ENCODE measurements at places on chromosomes 2 and 18.

DNA sequence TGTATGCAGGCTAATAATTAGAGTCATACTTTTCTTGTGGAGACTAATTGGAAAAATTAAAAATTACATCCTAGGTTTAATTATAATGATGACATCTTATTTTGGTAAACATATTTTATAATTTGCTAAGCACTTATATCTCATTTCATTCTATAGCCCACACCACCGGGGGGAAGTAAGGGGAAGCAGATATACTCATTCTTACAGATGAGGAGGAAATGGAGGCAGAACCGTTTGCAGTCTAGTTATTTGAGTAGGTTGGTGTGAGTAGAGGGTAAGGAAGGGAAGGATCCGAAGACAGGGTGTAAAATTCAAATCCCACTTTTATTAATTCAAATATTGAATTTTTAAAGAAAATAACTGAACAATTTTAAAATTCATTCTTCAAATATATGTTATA, 3.7 kb downstream of the ITGAV start:
- H3K4me1 ChIP-seq: peaks cover 18% of the 10 kb centered on the region
- no peaks in the 10 kb centered on the region for H3K36me3 ChIP-seq
- H3K27me3 ChIP-seq: no peaks in the 10 kb centered on the region
- H3K27ac ChIP-seq: no peak overlapping the region
- H3K4me3 ChIP-seq: no peak overlapping the region

DNA sequence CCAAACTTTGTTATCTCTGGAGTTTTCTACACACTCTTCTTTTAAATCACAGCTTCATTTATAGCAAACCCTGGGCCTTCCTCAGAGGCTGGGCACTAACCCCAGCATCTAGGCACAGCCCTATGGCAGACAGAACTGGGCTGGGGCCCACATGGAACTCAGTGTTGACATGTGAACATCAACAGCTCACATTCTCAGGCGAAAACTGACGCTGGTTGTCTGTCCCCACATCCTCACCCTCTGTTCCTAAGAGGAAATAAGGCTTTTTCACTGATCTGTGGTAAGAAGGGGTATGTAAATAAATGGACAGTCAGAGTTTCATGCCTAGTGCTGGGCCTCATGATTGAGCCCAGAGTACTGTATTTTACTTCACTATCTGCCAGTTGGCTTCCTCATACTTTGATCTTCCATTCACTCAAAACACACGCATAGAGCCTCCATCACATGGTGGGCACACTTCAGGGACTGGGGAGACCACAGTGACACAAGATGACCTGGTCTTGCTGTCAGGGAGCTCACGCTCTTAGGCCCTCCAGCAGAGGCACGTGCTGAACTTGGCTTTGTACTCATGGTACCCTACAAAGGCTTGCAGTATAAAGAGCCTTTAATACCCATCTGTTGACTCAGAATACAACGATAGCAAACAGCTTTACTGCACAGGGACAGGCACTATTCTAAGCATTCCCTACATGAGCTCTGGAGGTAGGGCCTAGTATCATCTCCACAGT, 43.0 kb downstream of the EFEMP1 start:
- no peak overlapping the region for H3K27ac ChIP-seq
- no peaks in the 10 kb centered on the region for H3K27me3 ChIP-seq
- no peak for DNase-seq

DNA sequence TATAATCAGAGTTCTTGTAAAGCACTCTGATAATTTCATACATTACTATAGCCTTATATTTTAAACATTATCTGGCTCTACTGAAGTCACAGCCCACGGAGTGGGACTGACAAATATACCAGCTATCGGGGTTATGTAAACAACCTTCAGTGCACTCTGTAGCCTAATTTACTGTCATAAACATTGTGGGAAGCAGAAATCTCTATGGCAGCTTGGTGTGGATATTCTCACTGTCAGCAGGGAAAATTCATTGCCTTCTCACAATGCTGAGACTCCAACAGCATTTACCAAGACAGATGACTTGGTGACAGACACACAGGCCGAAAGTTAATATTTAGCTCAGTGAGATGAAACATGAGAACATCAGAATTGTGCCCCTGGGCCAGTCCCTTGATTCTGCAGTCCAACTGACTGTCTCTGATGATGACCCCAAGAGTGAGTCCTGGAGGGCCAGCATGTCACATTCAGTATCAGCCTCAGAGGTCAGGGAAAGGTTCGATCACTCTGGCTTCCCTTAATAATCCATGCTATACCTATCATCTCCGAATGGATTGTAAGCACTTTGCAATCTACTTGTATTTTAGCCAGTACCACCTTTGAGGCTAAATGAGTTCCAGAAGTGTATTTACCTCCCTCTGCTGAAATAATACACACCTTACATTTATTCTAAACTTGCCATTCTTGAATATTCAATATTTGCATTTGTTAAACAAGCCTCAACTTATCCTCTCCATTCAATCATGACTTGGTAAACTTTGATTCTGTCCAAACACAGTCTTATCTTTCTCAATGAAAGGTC, 146.2 kb upstream of the OSR1 start:
- DNase-seq: no peak
- peaks cover 12% of the 10 kb centered on the region for H3K4me1 ChIP-seq
- H3K4me3 ChIP-seq: no peak overlapping the region

- H3K27me3 ChIP-seq: no peaks in the 10 kb centered on the region
- DNase-seq: no peak
- H3K4me3 ChIP-seq: no peak overlapping the region
- no peaks in the 10 kb centered on the region for H3K36me3 ChIP-seq
- no peak overlapping the region for H3K27ac ChIP-seq
Measured at GRCh38 chr2:236083934-236084333, 84.3 kb downstream of the GBX2 start.

DNA sequence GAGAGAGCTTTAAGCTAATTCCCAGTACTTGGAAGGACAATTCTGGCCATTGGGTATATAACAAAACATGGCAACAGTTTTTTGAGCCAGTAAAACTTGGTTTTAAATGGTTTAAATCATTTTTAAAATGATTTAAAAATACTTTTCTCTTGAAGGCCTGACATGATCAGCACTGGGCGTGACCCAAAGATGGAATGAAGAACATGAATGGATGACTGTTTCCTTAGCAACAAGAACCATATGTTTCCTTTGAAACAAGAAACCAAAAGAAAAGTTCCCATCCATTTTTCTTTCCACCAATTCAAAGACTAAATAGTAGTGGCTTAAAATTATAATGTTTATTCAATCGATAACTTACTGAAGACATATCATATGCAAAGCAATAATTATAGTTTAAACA, 348.3 kb upstream of the FIGN start:
- no peaks in the 10 kb centered on the region for H3K27me3 ChIP-seq
- H3K27ac ChIP-seq: no peak overlapping the region
- DNase-seq: no peak
- H3K4me1 ChIP-seq: no peaks in the 10 kb centered on the region
- no peaks in the 10 kb centered on the region for H3K36me3 ChIP-seq

- no peaks in the 10 kb centered on the region for H3K27me3 ChIP-seq
- H3K4me3 ChIP-seq: no peak overlapping the region
- no peak for DNase-seq
- H3K27ac ChIP-seq: no peak overlapping the region
- H3K4me1 ChIP-seq: no peaks in the 10 kb centered on the region
Measured at GRCh38 chr2:204687776-204688175, 142.5 kb downstream of the PARD3B start.

GRCh38 chr2:78024996-78025395, 502.8 kb upstream of the LRRTM4 start:
- no peaks in the 10 kb centered on the region for H3K4me1 ChIP-seq
- no peak overlapping the region for H3K27ac ChIP-seq
- no peak for DNase-seq
- H3K36me3 ChIP-seq: no peaks in the 10 kb centered on the region

All from RWPE2 (cell line).